ENCODE measurements at places on chromosomes 5 and 9.

GRCh38 chr9:108978205-108978604 lies 35.1 kb downstream of the CTNNAL1 start:
- DNase-seq = no peak

- DNase-seq = no peak
Measured at GRCh38 chr9:22650946-22651345, 204.3 kb downstream of the DMRTA1 start.

DNA sequence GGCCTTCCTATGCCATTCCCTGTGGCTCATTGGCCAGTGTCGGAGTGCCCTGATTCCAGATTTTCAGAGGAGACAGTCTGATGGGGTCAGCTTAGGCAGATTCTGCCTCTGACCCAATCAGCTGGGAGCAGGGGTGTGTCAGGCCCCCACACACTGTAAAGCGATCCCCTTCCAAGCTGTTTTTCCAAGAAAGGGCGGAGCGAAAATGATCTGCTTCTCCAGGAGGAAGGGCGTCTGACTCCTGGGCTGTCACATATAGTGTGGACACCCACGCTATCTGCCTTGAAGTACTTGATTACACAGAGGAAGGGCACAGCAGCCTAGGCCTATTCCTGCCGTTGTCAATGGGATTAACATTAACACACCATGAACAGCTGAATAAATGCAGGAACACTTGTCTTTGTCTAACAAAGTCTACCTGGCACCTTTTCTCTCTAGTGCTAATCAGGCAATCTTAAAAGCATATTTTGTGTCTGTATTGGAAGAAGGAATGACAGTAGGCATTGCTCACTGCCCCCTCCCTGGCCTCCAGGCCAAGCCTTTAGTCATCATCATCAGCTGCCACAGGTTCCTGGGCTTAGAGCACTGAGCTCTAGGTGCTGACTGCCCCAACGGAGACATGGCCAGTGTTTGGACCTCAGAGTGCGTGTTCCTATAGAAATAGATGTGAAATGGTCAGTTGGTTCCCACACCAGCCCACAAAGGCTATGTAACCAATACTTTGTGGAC lies 218.7 kb downstream of the MELK start:
- peak; percentile 21 for DNase-seq

- no peak for DNase-seq
Measured at GRCh38 chr9:98256756-98257155, 1.3 kb upstream of the TBC1D2 start.

DNA sequence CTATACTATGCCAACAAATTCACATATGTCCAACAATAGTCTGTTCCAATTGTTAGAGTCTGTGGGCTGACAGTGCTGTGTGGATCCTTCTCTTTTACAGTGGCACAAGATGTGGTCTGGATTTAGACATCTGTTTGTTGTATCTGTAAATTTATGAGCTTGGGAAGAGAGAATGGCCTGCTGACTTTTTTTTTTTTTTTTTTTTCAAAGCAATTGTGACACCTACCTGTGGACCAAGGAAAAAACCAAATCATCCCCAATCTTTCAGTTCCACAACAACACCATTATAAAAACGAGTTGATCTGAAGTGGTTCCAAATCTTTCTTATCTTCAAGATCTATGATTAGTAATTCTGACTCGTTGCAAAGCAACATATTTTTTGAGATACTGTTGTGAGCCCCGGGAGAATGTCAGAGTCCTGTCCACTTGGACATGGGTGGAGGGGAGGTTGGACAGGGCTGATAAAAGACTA lies 4.9 kb downstream of the IRX2 start:
- DNase-seq = peak; percentile 84

GRCh38 chr5:141641634-141642267 lies 5.0 kb downstream of the RELL2 start:
- peak; percentile 81 for DNase-seq

GRCh38 chr5:170562875-170563228 lies 59.0 kb downstream of the KCNIP1 start:
- DNase-seq = no peak

DNA sequence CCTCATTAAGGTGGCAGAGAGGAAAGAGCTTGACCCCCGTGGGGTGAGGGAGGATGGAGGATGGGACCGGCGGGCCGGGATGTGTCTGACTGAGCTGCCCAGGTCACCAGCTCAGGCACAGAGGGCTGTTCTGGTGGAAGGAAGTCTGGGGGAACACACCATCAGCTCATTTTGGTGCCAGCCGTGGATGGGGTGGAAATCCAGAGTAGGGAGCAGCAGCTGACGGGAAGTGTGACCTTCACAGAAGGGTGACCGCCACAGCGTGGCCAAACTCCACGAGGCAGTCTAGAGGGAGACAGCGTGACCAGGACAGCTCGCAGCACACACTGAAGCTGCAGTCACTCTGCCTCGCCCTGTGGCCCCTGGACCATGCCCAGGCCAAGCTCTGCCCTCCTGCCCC lies 45.3 kb upstream of the PHYKPL start:
- DNase-seq = no peak

GRCh38 chr9:90974016-90974415 lies 172.4 kb downstream of the SYK start:
- peak; percentile 48 for DNase-seq

DNA sequence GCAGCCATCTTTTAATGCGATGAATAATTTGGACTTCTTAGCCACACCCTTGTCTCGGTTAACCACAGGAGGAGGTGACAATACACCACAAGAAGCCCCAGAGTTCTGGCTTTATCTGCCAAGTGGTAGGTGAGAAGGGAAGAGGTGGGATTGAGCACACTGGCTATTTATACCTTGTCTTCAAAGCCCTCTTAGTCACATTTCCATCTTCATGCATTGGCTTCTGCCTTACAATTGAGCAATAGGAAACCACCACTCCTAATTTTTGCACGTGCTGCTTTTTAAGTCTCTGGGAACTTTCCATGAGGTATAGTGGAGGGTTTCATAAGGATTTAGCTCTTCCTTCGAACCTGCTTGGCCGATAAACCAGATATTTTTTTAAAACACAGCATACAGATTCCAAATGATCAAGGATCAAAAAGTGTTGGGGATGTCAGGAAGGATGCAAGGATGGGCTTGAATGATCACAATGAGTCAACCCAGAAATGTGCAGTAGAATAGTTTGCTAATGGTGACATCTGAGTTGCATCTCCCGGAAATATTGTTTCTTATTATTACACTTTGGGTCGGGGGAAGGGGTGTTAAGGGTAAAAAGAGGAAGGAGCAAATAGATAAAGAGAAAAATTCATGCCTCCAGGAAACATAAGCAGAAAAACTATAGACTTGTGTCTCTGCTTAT lies 25.5 kb downstream of the PLAC8L1 start:
- peak; percentile 80 for DNase-seq

- DNase-seq = no peak
Measured at GRCh38 chr5:1570975-1571374, 47.2 kb upstream of the LPCAT1 start.

DNA sequence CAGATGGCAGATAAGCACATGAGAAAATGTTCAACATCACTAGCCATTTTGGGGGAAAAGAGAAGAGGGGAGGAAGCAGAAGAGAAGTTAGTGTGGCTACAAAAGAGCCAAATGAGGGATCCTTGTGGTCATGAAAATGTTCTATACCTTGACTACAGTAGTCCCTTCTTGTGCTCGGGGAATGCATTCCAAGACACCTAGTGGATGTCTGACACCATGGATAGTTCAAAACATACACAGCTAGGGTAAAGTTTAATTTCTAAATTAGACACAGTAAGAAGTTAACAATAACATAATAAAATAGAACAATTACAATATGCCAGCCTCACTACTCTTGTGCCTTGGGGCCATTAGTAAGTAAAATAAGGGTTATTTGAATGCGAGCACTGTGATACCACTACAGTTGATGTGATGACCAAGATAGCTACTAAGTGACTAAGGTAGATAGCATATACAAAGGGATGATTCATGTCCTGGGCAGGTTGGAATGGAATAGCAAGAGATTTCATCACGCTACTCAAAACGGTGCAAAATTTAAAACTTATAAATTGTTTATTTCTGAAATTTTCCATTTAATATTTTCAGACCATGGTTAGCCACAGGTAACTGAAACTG lies 344.1 kb downstream of the NR2F1-AS1 start:
- peak; percentile 85 for DNase-seq

GRCh38 chr5:17860660-17861315 lies 226.5 kb downstream of the TAF11L14 start:
- peak; percentile 65 for DNase-seq

DNA sequence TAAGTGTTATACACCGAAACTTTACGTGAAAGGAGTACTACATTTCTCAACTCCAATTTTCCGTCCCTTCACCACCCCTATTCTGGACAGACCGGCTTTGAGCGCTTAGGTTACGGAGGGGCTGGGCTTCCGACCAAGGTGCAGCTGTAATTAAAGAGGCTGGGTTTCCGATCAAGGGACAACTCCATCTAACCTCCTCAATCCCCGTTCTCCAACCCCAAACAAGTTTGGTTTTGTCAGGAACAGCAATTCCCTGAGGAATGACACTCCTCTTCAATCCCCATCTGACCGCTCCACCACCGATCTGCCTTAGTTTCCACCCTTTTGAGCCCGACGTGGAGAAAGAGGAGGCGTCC lies 577 bp downstream of the TUT7 start:
- DNase-seq = peak; percentile 62

DNA sequence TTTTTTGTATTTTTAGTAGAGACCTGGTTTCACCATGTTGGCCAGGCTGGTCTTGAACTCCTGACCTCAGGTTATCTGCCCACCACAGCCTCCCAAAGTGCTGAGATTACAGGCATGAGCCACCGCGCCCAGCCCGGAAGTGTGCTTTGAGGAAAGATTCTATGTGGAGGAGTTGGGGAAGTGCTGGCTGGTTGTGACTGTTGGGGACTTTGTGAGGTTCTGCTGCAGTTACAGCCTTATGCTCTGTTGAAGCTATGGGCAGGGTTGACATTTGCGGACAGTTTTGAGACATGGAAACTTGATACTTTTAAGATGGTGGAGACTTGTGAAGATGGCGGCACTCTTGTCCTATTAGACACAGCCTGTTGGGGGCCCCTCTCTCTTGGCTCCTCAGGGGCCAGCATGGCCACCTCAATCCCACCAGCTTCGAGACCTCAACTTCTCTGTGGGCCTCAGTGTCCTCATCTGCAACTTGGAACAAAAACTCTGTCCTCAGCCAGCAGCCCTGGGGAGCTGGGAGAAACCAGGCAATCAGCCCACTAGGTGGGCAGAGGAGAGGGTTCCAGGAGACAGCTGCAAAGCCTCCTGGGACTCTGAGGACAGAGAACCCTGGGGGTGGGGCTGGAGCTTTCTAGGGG lies 24.9 kb downstream of the C9orf50 start:
- DNase-seq = no peak

GRCh38 chr9:17723656-17724055 lies 144.8 kb downstream of the SH3GL2 start:
- no peak for DNase-seq

- no peak for DNase-seq
Measured at GRCh38 chr9:97447001-97447400, 35.1 kb downstream of the TDRD7 start.

GRCh38 chr5:159732220-159732619 lies 184.1 kb upstream of the ADRA1B start:
- DNase-seq = no peak

GRCh38 chr9:133854765-133855164 lies 116.6 kb upstream of the SARDH start:
- DNase-seq = no peak

- DNase-seq = no peak
Measured at GRCh38 chr5:139306197-139306596, 12.7 kb downstream of the MATR3 start.

DNA sequence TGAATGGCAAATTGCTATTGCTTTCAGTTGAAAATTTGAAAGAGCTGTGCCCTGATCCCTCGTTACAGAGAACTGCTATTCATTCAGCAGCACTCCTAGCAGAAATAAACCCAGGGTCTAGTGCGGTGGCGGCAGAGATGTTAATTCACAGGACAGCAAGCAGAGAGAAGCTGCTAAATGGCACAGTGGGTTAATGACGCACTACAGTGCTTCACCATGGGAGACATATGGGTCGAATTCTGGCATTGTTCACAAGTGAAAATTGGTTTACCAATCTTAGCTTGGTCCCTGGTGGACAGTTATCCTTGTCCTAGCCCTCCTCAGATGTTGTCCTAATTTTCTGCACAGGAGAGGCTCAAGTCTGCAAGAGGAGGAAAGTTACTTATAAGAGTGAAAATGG lies 807.4 kb downstream of the TLE1 start:
- DNase-seq = no peak

DNA sequence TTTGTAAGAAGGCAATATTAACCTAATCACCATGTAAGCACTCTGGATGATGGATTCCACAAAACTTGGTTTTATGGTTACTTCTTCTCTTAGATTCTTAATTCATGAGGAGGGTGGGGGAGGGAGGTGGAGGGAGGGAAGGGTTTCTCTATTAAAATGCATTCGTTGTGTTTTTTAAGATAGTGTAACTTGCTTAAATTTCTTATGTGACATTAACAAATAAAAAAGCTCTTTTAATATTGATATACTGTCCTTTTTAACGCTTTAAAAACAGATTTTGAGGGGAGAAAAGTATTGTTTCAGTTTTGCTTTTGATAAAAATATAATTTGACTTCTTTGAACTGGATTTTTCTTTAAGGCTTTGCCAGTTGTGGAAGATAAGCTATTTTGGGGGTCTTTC lies 59.8 kb downstream of the LMNB1 start:
- DNase-seq = no peak

GRCh38 chr9:6667633-6668280 lies 22.2 kb upstream of the GLDC start:
- DNase-seq = no peak

DNA sequence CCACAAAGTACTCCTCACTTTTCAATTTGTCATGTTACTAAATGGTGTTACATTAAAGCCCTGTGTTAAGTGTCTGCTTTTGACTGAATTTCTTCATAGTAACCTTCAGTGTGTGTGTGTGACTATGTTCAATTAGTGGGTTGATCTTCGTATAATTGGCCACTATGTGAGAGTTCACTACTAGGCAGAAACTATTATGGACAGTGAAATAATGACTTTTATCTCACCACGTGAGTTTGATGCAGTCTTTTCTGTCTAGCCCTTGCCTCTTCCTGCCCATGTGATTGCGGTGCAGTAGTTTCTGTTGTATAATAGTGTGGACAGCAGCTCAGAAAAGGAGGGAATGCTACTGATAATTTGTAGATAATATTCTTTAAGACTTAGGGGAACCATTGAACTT lies 1.8 kb upstream of the MAML1 start:
- no peak for DNase-seq

DNA sequence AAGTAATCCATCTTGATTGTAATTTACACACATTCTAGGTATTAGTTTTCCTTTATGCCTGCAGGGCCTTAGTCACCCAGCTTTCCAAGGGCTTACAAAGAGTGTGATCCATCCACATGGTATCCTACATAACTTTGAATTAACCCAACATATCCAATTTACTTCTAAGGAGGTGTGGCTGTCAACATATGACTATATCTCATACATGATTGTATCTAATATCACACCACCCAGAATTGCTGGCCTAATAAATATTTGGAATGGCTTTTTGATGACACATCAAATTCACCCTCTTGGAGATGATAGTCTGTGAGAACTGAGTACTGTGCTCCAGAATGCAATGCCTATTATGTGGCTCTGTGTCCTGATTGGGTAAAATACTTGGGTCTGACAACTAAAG lies 363.3 kb upstream of the GRIN3A start:
- peak; percentile 0 for DNase-seq

- no peak for DNase-seq
Measured at GRCh38 chr5:34891981-34892380, 23.3 kb downstream of the RAD1 start.

GRCh38 chr9:38035873-38036272 lies 33.2 kb downstream of the SHB start:
- DNase-seq = peak; percentile 71

- no peak for DNase-seq
Measured at GRCh38 chr9:135683401-135684034, 15.8 kb downstream of the SOHLH1 start.
